SHP77 treated with DMSO at 0.1 percent for 48 hours (cell line): ENCODE measurements at places on chromosomes 6 and 20.

DNA sequence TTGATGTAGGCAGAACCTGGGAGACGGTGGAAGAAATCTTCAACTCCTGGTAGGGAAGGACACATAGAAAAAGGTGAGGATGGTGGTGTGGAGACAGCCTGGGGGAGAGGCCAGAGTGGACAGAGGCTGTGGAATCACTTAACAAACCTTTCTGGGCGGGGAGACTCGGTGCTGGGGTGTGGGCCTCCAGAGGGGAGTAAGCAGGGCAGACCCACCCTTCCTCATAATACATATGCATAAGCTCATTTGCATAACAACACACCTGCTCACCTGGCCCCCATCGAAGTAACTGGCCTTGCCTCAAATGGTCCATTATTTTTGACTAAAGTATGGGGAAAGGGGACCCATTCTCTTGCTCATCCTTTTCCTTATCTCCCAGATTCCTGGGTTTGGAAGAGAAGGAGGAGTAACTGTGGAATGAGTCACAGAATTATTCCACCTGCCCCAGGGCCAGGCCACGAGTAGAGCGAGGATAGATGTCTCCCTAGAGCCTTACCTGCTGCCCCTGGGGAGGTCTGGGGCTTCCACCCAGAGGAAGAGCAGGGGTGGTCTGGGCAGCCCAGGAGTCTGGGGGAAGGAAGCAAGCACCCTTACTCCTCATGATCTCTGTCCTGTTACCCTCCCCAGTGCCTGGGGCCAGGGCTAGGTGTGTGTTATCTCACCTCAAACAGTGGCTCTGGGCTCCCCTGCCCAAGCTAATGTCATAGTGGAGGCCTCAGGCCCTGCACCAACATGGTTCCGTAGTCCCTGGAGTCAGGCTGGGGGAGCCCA lies 10.7 kb upstream of the VEGFA start:
- DNase-seq, result no peak

DNA sequence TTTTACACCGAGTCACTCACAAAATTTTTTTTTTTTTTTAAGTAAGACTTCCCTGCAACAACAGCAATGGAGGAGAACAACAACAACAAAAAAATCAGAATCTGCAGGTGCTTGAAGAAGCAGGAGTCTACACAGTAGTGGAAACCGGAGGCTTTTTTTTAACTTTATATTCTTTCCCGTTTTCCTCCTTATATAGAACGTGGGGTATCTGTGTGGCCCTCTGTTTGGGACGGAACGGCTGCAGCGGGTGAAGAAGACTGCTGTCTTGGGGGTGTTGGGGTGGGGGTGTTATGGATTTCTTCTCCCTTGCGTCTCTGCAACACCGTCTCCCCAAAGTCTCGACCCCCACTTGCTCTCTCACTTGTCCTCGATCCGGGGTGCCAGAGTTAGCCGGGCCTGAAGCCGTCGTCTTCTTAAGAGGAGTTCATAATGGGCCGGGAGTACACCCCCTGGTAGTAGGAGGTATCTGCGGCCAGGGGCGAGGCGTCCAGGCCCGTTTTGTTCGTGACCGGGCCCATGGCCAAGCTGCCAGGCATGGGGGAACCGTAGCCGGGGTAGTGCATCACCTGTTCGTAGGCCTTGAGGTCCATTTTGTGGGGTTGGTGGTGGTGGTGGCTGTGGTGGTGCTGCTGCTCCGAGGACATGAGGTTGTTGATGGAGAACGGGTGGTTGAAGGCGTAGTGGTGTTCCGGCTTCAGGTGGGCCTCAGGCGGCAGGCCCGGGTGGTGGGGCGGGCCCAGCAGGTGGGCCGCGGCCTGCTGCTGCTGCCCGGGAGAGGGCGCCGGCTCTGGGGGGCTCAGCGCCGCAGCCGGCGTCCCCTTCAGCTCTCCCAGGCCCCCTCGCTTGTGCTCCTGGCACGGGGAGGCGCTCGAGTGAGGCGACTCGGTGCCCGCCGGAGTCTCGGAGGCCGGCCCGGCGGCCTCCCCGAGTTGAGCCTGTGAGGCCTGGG lies 2.7 kb downstream of the FOXA2 start:
- no peak for DNase-seq

GRCh38 chr20:52082612-52083011 lies 109.0 kb downstream of the ZFP64 start:
- no peak for DNase-seq

DNA sequence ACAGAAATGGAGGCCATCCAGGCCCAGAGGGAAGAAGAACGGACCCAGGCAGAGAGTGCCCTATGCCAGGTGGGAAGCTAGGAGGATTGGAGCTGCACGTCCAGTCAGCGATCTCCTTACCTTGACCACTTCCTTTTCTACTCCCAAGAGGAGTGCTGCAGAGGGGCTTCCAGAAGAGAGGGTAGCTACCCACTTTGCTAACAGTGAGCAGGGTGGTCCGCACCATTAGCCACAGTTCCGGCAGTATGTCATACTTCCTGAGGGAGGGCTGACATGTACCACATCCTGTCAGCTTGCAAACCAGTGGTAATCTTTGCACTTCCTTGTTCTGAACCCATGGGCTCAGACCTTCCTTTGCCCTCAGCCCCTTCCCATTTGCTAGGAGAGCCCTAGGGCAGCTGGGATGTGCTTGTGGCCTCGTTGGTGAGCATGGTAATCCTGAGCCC lies 35.4 kb downstream of the CEP250 start:
- DNase-seq, result no peak

GRCh38 chr6:137866200-137866913 lies 702 bp upstream of the TNFAIP3 start:
- DNase-seq, result no peak

DNA sequence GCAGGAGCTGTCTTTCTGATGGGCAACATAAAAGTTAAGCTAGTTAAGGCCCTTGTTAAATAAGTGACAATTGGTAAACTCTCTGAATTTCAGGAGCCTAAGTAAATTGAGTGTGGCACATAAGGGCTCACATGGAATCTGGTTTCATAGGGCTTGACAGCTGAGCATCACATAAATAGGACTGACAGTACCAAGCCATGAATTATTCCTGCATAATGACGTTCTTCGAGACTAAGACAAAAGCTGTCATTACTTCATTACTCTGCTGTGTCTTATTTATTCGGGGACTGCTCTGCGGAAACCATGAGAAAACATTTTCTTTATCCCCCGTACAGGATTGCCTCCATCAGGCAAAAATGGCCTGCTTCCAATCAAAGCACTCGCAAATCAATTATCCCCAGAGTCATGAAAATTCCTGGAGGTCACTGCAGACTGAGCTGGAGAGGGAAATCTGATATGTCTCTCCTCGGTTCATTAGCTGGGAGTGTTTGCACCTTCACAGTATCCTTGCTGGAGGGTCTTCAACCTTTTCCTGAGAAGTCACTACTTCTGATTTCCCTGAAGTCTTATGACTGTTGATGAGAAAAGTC lies 311.4 kb downstream of the CDH26 start:
- DNase-seq, result no peak

- no peak for DNase-seq
Observed at GRCh38 chr20:18066421-18067333, 9.0 kb upstream of the OVOL2 start.
